ENCODE measurements at places on chromosomes 5 and 9.

DNA sequence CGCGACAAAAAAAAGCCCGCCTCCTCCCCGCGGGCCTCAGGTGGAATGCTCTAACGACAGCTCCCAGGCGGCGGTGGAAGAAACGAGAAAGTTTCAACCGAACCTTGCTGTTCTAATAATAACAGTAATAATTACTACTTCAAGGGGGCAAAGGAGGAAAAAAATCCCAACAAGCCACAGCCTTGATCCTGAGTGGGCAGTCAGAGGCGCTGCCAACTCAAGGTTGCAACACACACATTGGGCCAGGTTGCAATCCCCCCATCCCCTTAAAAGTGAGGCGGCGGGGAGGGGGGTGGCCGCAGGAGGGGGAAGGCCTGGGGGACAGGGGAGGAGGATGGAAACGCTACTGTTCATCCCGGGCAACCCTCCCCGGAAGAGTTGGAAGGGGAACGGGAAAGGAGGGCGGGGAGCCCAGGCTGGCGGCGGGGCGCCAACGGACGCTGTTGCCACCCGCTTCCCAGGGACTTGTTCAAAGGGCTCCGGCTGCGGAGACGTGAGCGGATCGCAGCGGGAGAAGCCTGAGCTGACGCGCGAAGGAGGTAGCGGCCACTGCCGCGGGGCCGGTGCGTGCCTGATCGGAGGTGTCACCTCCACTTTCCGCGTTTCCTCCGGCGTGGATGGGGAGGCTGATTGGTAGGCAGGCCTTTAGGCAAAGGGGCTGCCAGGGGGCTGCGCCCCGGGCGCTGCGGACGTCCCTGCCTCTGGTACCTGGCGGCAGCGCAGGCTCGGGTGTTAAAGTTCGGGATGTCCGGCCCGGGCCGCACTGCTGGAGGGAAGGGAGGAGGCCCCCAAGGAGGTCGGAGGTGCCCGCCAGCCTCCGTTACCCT, 647 bp downstream of the SMARCA2 start:
- peak; percentile 63 for DNase-seq

DNA sequence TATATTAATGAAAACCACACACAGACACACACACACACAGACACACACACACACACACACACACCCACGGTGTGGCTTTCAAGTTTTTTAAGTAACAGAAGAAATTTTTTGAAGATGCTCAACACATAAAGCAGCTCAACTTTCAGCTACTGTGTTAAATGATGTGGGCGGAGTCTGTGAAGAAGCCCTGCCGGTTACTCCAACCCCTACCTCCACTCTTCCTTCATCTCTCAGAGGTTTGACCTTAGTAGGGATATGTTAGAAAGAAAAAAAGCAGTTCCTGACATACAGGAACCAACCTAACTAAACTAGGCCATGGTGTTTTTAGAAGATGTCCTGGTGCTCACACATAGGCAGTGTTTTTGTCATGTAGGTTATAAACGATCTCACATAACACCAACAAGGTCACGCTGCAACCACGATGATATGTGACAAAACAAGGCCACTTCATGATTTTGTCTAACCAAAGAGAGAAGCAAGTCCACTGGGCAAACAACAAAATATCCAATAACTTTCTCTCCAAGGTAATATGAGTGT, 112.8 kb downstream of the EMB start:
- DNase-seq: peak; percentile 4

GRCh38 chr9:132694144-132694543, 23.9 kb downstream of the GTF3C4 start:
- DNase-seq: peak; percentile 21

DNA sequence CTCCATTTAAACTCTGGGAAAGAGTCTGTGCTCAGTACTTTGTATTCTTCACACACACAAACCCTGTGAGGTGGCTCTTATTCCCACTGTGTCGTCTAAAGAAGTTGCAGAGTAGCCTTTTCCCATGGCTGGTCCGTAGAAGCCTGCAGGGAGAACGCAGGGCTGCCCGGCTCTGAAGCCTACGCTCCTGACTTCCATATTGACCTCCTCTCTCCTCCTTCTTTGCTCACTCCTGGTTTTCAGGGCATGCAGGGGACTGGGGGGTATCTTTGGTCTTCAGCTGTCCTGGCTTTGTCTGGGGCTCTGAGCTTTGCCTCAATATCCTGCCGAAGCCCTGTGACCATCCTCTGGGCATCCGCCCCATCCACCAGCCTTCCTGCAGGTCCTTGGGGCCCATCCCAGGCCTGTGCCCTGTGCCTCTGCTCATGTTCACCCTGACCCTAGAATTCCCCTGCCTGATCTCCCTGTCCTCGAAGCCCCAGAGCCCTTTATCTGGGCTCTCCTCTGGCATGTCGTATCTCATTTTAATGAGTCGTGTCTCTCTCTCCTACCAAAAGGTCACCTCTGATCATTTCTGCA, 83.8 kb upstream of the FSTL4 start:
- no peak for DNase-seq

DNA sequence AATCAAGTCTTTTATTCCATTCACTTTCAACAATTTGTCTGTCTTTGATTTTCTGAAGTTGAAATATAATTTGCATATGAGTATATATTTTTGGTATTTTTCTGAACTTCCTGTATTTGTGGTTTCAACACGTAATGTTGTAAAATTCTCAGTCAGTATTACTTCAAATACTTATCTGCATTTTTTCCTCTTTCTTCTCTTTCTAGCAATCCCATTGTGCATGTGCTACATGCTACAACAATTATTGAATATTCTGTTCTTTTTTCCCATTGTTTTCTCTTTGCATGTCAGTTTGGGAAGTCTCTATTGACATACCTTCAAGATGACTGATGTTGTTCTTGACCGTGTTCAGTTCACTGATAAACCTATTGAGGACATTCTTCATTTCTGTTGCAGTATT, 5.6 kb upstream of the ANKRD18A start:
- DNase-seq: no peak

- DNase-seq: no peak
Measured at GRCh38 chr9:126228111-126228780, 98.4 kb upstream of the MVB12B start.

Measured in CD4-positive, alpha-beta T cell treated with Interleukin-17A for 4 hours (primary cell).